ENCODE measurements at places on chromosomes 2 and 18.

DNA sequence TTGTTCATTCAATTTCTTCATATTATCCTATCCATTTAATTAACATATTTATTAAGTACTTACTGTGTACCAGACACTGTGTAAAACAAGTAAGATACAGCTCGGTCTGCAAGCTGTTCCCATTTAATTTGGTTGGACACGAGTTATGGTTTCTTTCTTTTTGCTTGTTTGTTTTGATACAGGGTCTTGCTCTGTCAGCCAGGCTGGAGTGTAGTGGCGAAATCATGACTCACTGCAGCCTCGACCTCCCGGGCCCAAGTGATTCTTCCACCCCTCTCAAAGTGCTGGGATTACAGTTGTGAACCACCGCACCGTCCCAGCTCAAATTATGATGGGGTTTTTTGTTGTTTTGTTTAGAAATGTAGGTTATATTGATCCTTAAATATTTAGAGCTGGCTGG, 9.0 kb downstream of the CYBRD1 start:
- no peak for DNase-seq

DNA sequence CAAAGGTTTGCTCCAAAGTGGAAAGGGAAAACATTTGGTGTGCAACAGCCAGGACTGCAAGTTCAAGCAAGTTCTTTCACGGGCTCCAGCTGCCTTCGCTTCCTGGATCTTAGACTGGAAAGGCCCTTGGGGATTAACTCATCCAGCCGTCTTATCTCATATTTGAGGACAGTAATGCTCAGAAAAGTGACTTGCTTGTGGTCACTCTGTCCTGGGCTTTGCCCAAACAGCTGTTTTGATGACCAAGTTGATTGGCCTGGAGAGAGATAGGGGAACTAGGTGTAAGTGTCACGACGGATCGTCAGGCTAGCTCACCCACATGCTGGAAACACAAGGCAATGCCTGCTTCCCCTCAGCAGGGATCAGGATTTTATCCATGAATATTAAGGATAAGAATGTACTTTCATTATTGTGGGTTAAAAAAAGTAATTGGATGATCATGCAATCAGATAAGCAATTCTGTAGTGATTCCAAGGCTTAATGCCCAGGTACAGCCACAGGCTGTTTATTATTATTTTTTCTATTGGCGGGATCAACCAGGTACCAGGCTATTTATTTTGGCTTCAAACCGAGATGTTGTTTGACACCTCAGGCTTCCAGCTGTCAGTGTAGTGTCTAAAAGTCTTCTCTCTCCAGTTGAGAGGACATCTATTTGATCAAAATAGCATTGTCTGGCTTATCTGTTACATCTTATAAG, 162.5 kb upstream of the EPAS1 start:
- DNase-seq: no peak

DNA sequence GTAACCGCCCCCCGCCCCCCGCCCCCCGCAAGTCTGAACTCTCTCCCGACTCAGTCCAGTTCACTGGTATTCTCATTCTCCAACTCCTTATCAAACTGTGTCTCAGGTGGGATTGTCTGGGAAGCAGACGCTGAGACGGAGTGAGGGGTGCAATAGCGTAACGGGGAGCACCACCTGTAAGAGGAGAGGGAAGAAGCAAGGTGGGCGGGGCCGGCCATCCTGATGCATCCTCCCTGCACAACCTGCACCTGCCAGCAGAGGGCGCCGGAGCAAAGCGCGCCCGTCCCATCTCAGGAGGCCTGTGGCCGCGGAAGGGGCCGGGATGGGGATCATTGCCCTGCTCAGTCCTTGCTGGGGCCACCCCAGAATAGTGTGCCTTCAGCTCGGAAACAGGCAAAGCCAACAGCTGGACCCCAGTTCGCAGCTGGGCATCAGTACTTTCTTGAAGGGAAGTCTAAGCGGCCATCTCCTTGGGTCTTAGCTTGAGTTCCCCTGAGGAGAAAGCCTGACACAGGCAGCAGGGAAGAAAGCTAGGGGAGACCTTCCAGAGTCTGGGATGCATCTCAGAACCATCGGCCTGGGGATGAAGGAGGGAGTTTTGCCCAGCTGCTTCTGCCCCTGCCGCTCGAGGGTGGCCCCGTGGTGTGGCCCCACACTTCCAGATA, 208.0 kb downstream of the TFCP2L1 start:
- peak; percentile 97 for DNase-seq

GRCh38 chr2:65397122-65397521, 35.3 kb downstream of the SPRED2 start:
- no peak for DNase-seq

Measured in endodermal cell (in vitro differentiated cells).